Urinary bladder (tissue), 4 donors: ENCODE measurements at places on chromosomes 7 and 10. TPM values are rescaled to one million over a fixed set of nuclear protein-coding genes. Genes with fewer than 3 reads are reported as not detected.

The HMX2 gene
- not detected for polyA plus RNA-seq

The SPACDR gene
- polyA plus RNA-seq: 0.62 TPM

The PTN gene
- 36.1 TPM for polyA plus RNA-seq

The TUBAL3 gene
- polyA plus RNA-seq: 0.05 TPM

The FGL2 gene
- 106 TPM for polyA plus RNA-seq

The POU6F2 gene
- 2.1 TPM for polyA plus RNA-seq

The PTPRE gene
- polyA plus RNA-seq: 5.7 TPM

The FZD8 gene
- 3.1 TPM for polyA plus RNA-seq

The CH25H gene
- 3.8 TPM for polyA plus RNA-seq

The REEP3 gene
- 25.3 TPM for polyA plus RNA-seq

The INSYN2A gene
- 0.47 TPM for polyA plus RNA-seq

The FBXO24 gene
- 0.57 TPM for polyA plus RNA-seq

The LIPM gene
- not detected for polyA plus RNA-seq

The NCAPG2 gene
- polyA plus RNA-seq: 6.4 TPM

The GPRIN2 gene
- polyA plus RNA-seq: 0.27 TPM

The PNLIPRP1 gene
- polyA plus RNA-seq: 0.11 TPM

The ATP6V1F gene
- 183 TPM for polyA plus RNA-seq

The KLF14 gene
- 0.03 TPM for polyA plus RNA-seq

The DUSP5 gene
- polyA plus RNA-seq: 18.7 TPM

The HOXA5 gene
- 9.9 TPM for polyA plus RNA-seq

The GPER1 gene
- polyA plus RNA-seq: 12.7 TPM
